AG08395 (cell line): ENCODE measurements at places on chromosomes 13 and 19.
A peak's percentile ranks its signal among the peaks of the same experiment; 100 is the strongest.

DNA sequence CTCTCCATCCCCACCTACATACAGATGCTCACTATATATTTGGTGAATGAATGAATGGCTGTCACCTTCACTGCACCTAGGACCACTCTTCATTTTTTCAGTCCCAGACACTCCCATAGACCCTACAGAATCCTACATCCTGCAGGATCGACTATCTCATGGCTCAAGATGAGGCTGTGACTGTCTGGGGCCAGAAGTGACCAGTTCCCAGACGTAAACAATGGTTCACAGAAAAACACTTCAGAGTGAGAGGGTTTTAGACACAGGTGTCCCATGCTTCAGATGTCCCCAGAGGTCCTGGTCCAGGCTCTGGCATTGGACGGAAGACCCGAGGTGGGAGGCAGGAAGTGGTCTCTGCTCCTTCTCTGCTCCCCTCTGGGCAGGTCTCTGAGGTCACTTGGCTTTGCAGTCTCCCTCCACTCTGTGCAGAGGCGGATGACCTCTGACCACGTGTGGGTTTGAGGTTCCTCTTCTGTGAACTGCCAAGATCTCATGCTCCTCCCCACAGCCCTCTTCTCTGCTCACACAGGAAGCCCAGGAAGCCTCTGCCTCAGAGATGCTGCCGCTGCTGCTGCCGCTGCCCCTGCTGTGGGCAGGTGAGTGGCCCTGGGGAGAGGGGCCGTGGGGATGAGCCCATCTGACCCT is 24.9 kb downstream of the SIGLEC7 start:
- DNase-seq = no peak

DNA sequence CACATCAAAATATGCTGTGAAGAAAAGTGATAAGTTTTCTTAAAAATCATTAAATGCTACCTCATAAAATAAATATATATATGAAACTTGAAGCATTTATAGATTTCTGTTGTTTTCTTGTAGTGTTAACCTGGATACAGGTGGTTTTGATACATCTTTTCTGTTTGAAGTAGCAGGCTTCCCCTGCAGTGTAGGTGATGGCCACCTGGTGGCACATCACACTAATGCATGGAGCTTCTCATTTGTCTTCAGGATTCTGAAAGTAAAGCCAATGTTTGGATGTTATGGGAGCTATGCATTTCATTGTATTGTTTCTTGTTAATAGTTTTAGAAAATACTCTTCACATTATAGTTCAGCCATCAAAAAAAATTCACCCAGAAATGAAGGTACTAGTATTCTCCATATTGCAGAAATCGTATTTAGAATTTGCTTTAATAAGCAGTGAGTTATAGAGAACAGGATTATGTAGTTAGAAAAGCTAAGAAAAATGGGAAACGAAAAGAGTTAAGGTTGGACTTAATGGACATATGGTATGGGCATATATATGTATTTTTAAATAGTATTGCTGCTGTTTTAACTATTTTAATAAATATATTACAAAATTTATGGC is 18.7 kb downstream of the GPR180 start:
- no peak for DNase-seq

GRCh38 chr19:43439032-43439708 is 24.5 kb downstream of the TEX101 start:
- peak; percentile 62 for DNase-seq

DNA sequence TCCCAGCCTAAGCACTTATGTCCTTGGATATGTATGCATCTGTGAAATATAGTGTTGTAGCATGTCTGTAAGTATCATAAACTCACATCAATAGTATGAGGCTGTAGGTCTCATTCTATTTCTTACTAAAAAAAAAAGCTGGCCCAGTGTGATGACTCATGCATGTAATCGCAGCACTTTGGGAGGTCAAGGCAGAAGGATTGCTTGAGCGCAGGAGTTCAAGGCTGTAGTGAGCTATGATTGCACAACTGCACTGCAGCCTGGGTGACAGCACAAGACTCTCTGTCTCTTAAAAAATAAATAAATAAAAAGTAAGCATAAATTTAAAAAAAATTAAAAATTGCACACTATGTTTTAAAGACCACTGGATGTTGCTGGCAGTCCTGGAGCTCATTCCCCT is 79.1 kb upstream of the SPATA13 start:
- no peak for DNase-seq

DNA sequence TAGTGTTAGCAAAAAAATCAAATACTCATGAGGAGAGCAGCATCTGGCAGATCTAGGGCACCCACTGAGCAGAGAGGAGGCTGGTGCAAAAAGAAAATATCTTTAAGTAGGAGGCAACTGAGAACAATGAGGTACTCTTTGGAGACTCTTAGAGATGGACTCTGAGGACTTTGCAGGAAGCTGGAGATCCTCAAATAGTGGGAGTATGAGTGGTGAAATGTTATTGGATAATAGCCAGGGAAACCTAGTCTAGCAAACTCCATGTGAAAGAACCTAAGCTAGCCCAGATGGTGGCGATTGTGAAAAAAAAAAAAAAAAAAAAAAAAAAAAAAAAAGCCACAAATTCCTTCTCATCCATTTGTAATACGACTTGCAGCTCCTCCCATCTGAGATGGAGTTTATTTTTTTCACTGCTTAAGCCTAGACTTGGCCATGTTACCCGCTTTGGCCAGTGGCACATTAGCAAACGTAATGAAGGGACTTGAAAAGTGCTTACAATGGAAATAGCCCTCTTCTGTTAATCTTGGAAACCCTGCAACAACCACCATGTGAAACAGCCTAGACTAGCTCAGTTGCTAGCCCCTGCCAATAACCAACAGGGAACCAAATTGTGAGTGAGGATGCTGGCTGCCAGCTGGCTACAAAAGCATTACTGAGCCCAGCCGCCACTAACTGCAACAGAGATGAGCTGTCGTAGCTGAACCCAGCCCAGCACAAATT is 476.2 kb downstream of the KLF12 start:
- peak; percentile 4 for DNase-seq

GRCh38 chr19:3783660-3784584 is 2.3 kb downstream of the MATK start:
- no peak for DNase-seq

GRCh38 chr13:65677906-65678305 is 1552.2 kb downstream of the PCDH9 start:
- no peak for DNase-seq

DNA sequence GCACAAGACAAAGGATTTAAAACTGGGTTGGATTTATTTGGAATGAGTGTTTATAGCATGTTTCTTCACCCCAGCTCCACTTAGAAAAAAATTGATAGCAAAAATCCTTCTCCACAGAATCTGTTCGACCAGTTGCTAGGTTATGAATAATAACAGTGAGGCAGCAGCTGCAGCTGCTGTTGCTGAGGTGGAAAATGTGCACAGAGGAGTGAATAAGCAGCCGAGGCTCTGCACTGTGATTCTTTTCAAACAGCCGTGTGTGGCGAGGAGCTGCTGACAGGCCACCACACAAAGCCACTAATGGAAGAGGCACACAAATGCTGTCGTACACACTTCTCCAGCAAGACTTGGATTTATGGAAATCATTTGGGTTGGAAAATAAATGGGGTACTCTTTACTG is 6.4 kb upstream of the RASL11A start:
- DNase-seq = peak; percentile 75

DNA sequence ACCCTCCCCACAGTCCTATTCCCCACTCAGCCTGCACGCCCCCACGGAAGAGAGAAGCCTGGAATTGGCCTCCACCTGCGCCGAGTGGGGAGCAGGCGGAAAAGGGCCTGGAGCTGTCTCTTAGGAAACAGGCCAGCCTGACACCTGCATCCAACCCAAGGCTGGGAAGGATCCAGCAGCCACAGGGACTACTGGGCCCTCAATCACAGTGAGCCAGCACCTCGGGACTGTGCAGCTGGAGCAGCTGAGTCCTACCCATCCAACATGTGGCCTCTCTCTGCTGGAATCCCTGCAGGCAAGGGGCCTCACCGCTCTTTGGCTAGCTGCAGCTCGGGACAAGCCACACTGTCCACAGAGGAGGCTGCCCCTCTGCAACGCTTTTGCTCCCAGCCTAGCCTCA is 8.3 kb upstream of the EPHX3 start:
- DNase-seq = no peak

GRCh38 chr19:56670401-56670960 is 1.1 kb downstream of the ZNF835 start:
- DNase-seq = no peak

DNA sequence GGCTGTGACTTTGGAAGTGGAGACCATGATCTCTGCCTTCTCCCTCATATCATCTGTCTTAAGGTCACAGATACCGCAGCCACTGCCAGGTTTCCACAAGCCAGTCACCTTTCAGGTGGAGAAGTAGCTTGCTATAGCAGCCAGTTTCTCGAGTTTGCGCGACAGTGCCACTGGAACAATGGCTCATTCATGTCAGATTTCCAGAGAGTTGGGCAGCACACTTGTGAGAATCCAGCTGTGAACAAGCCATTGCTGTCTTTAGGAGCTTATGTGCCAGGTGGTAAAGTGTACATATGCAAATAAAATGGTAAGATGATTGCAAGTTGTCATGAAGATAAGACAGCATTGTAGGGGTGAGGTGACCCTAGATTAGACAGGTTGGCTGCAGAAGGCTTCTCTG is 22.3 kb downstream of the GARRE1 start:
- DNase-seq = no peak

DNA sequence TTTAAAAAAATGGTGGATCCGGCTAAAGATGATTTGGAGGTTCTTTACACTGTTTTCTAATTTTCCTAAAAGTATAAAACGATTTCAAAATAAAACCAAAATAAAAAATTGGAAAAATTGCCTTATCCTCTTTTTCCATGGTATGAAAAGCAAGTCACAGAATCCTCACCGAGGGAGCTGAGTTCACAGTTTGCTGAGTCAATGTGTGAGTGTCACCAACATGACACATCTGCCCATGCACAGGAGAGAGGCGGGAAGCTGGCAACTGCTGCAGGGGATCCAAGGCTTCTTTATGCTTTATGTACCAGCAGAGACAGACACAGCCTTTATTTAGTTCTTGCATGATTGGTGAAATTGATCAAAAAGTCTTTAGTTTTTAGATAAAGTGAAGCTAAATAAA is 157.8 kb downstream of the TNFSF13B start:
- DNase-seq = no peak

- DNase-seq = no peak
Measured at GRCh38 chr13:22964245-22964966, 216.4 kb upstream of the SGCG start.
